ENCODE measurements at places on chromosomes 5 and 9.

- DNase-seq, result peak; percentile 87
These were observed 78.5 kb upstream of the LRRTM2 start for GRCh38 chr5:138953387-138954256.

- DNase-seq, result no peak
These were observed 30.5 kb upstream of the UBAP2 start for GRCh38 chr9:34079181-34079580.

DNA sequence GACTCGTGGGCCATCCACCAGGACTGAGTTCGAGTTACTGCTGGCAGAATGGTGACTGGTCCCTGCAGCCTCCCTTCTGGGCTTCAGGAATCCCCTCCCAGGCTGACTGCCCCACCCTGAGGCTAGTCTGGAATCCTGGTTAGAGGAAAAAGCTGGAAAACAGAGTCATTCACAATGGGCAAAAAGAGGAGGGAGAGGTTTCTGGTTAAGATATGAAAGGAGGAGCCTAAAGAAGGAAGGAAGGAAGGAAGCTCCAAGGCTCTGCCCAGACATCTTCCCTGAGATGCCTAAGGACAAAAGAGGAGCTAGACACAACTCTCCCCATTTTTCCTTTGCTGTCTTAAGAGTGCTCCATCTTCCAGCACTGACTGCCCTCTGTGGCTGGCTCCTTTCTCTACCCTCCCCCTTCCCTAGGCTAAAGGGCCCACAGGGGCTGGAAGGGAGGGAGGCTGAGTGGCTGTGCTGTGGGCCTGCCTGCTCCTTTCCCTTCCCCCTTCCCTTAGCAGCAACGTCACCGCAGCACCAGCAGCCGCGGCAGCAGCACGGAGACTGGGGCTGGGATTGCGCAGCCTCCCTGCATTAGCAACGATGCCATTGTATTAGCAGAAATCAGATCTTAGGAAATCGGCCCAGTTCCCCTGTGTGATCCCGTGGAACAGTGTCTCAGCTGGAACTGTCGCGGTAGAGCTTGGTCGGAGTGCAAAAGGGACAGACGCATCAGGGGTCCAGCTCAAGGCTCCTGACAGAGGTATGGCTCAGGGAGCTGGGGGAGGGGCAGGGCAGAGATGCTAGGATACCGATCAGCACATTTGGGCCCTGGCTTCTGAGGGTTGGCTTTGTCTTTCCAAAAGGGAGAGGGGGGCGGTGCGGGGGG is 48.7 kb downstream of the RUSC2 start:
- peak; percentile 79 for DNase-seq

- no peak for DNase-seq
These were observed 1867.9 kb upstream of the NUDT12 start for GRCh38 chr5:105430516-105430915.

GRCh38 chr9:123309611-123310010 is 41.2 kb upstream of the STRBP start:
- DNase-seq, result no peak
